ENCODE measurements at places on chromosomes 13 and 19. TPM values are rescaled to one million over a fixed set of nuclear protein-coding genes. Genes with fewer than 3 reads are reported as not detected.

CCDC70 gene
- not detected for total RNA-seq

DNA sequence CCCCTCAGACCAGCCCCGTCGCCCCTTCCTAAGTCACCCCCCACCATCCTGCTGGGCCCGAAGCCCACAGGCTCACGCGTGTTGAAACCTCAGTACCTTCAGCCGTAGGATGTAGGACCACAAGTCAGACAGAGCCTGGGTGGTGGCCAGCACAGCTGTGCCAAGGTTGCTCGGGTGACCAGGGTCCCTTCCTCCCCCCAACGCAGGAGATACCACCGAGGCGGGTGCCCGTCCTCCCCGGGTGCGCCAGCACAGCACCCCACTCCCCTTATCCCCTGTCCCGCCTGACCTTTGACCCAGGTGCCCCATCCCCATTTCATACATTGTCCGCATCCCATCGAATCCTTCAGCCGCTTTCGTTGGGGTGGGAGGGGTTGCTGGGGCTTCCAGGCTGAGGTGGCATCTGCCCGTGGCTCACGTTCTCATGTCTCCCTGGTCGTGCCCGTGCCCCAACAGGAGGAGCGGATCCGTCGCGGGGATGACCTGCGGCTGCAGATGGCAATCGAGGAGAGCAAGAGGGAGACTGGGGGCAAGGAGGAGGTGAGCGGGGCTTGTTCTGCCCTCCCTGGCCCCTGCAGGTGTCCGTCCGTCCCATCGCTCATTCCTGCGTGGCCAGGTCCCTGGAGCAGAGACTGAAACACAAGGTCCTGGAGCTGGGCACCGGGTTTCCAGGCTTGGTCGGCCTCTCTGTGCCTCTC, 14.5 kb downstream of the EPN1 start:
- no peak for DNase-seq

DNA sequence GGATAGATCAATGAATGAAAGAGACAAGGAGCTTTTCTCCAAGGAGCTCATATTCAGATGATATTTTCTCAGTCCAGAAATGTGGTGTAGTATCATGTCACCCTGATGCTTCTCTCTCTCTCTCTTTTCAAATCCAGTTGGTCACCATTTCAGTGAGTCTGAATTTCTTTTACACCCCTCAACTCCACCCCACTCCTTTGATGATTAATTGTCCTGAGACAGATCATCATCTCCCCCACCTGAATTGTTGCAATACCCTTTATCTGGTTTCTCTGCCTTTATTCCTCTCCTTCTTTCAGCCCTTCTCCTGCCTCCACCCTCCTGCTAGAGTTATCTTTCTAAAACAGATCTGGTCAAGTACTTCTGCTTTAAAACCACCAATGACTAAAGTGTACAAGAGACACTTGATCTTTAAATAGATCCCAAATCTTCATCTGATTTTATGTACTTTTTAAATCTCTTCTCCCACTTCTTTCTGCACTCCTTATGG, 299.8 kb downstream of the KLF5 start:
- no peak for DNase-seq

UBE2L5 gene
- not detected for total RNA-seq

DNA sequence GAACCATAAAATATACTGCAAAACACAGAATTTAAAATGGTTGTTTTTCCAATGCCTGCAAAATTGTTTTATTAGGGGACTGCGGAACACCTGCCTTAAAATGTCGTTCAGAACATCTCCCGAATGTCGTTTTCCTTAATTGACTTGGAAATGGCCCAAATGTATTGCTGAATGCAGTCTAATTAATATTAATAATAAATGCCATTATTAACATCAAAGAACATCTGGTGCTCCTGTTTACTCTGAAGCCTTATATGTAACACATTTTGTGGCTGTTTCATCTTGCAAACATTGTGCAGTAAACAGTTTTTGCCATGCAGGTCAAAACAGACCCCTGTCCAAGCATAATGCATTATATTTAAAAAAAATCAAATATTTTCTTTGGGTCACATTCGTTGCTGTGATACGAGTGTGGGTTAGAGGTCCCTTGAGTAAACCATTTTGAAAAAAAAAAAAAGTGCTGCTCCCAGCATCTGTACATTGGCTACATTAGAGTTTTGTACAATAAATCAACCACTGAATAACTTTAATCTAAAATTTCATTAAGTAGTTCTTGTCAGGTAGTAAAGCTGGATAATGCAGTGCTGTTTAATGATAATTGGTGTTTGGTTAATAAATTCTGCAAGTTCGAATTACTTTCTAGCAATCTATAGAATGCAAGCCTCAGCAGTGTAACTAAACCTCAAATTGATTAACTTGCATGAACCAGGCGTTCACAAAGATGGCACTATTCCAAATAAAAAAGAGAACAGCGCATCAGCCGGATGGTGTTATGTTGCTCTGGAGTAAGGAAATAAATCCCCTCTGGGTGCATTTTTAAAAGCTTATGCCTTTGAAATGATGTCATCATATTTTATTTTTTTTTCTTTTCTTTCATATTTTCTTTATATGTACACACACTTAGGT, 140.2 kb downstream of the ZNF536 start:
- DNase-seq = no peak

Measured in frontal cortex (tissue), 4 donors.